ENCODE measurements at places on chromosomes 12 and 14.

- DNase-seq, result no peak
Measured at GRCh38 chr14:99664058-99664936, 19.4 kb downstream of the HHIPL1 start.

- DNase-seq, result no peak
Measured at GRCh38 chr14:95833429-95833828, 43.2 kb upstream of the TUNAR start.

DNA sequence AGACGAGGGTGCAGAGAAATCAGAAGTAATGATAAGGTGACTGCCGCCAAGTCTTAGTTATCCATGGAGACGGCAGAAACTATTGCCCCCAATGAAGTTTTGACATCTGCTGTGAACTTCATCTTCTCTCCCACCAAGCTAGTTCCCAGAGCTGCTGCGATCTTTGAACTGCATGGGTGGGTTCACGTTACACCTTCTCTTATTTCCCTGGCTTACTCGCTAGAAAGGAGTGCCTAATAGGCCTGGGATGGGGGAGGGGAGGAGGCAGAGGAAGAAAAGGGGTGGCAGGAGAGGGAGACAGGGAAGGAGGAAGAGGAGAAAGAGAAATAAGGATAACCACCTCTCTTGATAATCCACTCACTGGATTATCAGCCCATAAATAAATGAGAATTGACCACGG is 157.1 kb downstream of the NTF3 start:
- DNase-seq, result no peak

GRCh38 chr14:38442208-38442607 is 186.3 kb upstream of the CLEC14A start:
- DNase-seq, result no peak

DNA sequence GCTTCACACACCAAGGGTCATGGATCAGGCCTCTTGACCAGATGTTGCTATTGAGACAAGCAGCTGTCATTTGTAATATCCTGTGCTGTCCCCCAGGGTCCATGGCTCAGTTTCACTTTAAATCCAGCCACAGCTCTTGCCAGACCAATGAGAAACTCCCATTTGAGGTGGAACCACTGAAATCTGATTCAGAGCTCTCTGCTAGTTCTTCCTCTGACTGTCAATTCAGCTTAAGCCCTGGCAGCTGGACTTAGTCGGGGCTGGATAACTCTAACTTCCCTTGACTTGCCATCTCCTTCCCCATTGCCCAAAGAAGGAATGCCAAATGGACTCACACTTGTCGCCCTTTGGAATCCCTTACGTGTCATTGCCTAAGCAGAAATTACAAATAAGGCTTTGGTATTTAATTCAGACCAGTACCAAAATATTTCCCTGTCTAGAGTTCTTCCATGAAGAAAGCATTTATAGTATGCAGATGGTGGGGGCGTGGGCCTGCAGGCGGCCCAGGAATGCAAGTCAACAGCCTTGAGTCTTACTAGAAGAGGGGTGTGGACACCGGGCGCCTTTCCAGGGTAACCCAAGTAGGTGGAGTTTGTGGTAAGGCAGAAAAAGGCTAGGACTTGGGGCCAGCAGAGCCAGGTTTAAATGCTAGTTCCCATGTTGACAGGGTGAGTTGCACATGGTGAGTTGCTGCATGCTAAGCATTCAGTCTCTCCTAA is 96.9 kb upstream of the TMPO start:
- no peak for DNase-seq

- DNase-seq, result no peak
Measured at GRCh38 chr14:21455592-21455911, 371 bp downstream of the CHD8 start.

DNA sequence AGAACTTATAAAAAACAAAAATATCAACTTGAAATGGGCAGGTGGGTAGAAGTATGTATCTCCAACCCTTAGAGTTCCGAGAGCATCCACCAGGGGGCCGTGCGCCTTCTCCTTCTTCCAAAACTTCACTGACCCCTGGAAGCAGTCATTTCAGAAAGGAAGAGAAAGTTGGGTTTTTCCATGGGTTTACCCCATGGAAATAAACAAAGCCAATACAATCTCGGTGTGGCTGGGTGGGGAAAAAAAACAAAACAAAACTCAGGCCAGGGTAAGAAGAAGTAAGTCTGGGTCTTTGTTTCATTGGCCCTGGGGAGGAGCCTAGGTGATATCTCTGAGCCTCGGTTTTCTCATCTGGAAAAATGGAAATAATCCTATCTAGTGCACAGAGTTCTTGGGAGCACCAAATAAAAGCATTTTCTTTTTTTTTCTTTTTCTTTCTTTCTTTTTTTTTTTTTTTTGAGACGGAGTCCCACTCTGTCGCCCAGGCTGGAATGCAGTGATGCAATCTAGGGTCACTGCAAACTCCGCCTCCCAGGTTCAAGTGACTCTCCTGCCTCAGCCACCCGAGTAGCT is 33.6 kb upstream of the HNF1A start:
- peak; percentile 8 for DNase-seq

- DNase-seq, result no peak
Measured at GRCh38 chr14:41960281-41960680, 353.6 kb downstream of the LRFN5 start.

GRCh38 chr14:36773558-36773957 is 111.9 kb downstream of the PAX9 start:
- DNase-seq, result no peak
